ENCODE measurements at places on chromosomes 5 and 9.
A peak's percentile ranks its signal among the peaks of the same experiment; 100 is the strongest.

DNA sequence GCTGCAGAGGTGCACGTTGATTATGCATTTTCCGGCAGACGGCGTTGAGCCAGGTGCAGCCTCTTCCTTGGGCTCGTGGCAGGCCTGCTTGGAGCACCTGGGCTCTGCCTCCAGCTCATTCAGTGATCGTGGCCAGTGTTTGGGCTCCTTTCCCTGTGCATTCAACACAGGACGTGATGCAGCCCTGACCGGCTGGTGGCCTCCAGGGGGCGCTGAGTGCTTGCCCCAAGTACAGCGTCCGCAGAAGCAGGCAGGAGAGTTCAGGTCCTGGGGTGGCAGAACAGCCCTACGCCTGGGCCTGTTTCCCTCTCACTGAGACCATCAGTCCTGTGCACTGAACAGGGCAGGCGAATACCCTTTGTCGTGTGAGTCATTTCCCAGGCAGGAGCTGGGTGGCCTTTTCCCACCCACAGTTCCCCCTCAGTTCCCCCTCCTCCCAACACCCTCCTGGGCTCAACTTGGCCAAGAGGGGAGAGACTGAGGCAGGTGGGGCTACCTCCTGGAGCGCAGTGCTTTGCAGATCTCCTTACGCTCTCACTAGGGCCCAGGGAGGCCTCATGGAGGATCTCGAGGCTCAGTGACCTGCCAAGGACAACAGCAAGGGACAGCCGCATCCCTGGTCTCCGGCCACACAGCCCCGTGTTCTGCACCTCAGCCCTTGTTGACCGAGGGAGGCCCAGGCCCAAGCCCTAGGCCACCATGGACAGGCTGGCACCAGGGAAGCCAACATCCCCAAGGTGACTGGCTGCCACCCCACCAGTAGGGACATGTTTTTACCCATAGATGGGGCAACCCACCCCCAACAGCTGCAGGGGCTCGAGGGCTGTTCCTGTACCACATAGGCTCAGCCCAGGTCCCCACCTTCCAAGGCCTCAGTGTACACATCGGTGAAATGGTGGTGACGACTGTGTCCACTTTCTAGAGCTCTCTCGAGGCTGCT is 52.9 kb downstream of the LRSAM1 start:
- DNase-seq, result peak; percentile 77

DNA sequence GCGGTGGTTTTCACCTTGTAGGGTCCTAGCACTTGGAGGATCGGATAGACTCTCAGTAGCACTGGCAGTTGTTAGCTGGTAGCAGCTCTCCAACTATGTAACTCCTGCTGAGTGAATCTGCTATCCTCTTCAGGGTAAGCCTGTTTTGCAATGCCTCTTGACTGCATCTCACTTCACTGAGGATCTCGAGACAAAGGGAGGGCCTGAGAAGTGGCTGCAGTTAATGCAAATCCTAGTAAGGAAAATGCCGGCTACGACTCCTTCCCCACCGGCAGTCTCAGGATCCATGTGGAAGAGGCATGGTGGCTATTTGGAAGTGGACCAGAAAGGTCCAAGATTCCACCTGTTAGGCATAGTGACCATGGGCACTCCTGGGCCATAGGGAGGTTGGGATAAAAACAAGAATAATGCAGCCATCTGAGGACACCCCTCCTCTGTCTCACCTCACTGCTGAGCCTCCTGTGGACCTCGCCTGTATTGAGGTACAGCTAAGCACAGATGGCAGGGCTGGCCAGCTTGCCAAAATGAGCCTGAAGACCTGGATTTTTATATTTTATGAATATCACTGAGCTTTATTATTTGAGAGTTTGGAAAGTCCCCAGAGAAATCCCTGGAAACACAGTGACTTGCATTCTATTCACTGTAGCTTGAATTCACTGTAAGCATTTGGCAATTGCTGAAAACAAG is 146.0 kb downstream of the LIFR start:
- no peak for DNase-seq

DNA sequence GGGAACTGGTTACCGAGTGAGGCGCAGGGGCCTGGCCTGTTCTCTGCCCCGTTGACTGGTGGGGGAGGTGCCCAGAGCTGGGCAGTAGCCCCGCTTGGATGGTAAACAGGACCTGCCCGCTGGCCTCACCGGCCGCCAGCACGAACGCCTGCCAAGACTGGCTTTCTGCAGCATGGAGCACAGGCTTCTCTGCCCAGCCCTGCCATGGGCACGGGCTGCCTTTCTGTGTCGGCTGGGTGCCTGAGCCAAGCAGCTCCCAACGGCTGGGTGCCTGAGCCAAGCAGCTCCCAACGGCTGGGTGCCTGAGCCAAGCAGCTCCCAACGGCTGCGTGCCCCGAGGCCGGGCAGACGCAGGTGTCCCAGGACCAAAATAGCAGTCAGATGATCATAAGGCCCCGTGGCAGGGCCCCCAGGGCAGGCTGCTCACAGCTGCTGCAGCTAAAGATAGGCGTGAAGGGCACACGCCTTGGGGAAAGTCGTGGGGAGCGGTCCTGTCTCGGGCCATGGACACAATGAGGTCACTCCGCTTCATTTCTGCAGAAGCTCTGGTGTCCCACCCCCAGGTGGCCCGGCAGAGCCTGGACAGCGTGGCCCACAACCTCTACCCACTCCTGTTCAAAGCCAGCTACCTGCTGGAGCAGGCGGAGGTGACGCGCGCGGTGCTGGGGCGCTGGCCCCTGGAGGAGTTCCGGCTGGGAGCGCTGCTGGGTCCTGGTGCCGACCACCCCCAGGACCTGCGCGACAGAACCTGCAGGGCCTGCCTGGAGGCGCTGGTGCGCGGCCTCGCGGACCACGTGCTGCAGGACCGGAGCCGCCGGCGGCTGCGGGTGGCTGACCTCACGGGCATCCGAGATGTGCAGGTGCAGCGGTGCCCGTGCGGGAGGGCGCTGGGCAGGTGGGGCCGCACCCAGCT is at the start of gene LRRC14B:
Gene LRRC14B (plus strand): TSS at position 460 of the 913 bp plus-strand sequence. CDS start 44 bp downstream, at position 504.
- DNase-seq, result peak; percentile 16

DNA sequence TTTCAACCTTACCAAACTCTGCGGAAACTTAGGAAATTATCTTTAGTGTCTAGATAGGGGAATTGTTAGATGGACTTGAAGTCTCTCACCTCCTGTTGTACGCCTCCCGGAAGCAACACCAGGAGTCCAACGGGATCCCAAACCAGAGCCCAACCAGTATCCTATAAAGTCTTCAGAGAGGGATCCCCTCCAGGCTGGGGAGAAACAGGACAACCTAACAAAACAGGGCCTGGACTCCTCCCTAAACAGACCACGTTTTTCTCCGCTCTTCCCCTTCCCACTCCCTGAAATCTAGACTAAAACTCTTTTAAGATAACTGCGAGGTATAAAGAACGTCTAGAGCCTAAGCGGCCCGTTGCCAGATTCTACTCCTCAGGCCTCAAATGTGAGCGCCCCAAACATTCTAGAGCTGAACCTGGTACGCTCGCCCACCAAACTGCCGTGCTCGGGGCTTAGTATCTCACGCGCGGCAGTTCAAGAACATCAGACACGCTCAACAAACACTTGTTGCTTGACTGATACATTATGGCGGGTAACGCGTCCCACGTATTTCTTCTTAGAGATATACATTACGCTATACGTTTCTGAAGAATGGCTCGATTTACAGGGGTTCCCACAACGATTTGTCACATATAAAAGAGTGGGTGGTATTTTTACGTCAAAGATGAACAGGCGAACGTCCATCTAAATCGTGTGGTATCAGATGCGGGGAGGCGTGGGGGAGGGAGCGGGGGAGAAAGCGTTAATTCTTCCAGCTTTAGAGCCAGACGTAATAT is 663 bp upstream of the SMIM27 start:
- peak; percentile 18 for DNase-seq

- DNase-seq, result no peak
These were observed 92.3 kb downstream of the STRBP start for GRCh38 chr9:123175854-123176629.

DNA sequence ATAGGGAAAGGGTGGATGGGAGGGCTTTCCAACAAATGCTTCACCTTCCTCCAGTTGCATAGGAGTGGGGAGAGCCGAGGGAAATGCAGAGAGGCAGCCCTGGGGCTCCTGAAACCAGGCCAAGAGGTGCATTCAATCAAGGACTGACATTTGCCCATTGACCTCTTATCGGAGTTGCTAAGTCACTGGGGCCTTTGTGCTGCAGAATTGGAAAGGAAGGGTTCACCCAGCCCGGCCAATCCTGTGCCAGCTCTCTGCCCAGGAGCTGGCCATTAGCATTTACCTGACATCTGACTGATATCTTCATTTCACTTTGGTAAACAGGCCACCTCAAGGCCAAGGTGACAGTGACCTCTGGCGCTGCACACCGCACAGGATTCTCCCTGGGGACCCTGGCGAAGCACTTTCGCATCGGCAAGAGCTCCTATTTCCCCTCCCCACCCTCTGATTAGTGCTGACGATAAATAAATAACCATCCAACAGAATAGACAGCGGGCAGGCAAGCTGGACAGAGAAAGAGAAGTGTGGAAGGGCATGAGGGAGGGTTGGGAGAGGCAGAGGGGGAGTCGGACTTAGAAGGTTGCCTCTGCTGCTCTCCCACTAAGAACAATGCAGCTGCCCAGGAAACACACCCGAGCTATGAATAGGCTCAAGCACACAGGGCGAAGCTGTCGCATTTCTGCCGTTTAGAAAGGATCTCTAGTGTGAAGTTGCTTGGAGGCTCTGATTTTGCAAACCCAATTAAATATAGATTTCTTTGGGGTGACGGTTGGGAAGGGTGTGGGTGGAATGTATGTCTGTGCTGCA is 57.0 kb upstream of the BOD1 start:
- DNase-seq, result no peak

- no peak for DNase-seq
These were observed 468.4 kb downstream of the KDM4C start for GRCh38 chr9:7226007-7226640.

GRCh38 chr9:134942788-134943184 is 25.1 kb upstream of the FCN1 start:
- DNase-seq, result no peak

DNA sequence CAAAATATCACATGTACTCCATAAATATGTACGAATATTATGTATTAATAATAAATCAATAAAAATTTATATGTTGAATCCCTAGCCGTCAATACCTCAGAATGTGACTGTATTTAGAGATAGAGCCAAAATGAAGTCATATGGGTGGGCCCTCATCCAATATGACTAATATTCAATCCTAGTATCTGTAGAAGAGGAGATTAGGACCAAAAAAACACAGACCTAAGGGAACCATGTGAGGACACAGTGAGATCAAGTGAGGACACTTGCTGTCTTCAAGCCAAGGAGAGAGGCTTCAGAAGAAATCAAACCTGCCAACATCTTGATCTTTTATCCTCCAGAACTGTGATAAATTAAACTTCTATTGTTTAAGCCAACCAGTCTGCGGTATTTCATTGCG is 3.7 kb upstream of the AMACR start:
- no peak for DNase-seq

DNA sequence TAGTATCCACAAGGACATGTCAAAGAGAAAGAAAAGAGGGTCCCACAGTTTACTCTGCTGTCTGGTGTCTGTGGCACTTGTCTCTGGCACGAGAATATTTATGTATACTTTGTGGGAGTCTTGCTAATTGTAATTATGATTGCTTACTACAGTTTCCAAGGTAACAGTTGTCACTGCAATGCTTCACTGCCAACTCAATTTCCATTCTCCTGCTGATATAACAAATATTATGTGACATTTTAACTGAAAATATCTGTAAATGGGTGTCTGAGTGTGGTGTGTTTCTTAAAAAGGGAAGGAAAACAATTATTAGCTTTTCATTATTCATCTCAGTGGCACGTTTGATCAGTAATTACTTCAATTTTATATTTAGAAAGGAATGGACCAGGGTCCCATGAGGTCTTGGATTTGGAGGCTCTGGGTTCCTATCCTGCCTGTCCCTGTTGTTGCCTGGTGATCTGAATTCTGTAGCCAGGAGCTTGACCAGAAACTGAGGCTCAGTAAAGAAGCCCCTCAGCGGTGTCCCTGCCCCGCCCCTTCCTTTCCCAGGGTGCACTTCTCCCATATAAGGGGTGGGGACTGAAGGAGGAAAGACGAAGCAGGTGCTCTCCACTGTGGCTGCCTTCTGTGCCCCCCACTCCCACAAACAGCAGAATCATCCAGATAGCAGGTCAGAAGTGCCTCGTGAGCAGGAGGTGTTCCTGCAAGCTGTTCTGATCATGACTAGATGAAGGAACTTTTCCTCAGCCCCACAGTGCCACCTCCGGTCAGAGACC is 137.3 kb upstream of the KIF2A start:
- no peak for DNase-seq

GRCh38 chr5:43288269-43288831 is 24.9 kb downstream of the HMGCS1 start:
- DNase-seq, result no peak

DNA sequence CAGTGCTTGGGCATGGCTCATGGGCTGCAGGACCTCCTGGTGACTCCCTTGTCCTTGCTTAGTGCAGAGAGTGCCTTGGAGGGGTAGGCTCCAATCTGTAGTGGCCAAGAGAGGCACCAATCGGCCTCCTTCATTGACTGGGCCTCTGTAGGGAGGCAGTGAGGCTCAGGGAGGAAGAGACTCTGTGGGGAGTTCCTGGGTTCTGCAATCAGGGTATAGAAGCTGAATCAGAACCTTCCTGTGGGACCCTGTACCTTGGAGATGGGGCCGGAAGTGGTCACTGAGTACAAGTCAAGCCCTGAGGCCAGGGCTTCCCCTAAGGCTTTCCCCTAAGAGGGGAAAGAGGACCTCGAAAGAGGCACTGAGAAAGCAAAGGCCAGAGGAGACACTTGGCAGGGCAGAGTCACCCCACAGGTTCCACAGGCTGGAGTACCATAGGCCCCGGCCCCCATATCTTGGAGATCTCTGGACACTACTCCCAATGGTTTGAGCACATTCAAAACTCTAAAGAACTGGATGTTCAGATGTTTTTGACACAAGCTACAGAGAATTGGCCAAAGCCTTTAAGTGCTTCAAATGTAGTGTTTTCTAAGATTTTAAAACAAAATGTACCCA is 190.5 kb downstream of the HSPA4 start:
- no peak for DNase-seq

DNA sequence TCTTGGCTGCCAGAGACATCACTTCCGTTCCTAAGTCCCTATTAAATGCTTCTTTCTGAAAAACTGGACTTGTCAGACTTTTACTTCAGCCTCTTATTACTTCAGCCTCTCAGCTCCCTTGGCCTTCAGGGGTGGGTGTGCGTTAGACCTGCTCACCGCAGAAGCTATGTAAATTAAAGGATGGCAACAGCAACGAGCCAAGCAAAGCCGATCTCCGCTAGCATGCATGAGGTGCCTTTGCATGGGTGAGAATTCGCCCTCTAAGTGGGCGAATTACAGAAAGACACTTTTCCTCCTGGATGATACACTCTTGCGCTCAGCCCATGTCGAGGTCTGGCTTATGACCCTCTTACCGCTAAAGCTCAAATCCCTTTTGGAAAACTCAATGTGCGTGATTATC is 10.9 kb upstream of the IL3 start:
- DNase-seq, result no peak

All from CD4-positive, alpha-beta T cell (primary cell).